ENCODE measurements at places on chromosomes 11 and 22.

DNA sequence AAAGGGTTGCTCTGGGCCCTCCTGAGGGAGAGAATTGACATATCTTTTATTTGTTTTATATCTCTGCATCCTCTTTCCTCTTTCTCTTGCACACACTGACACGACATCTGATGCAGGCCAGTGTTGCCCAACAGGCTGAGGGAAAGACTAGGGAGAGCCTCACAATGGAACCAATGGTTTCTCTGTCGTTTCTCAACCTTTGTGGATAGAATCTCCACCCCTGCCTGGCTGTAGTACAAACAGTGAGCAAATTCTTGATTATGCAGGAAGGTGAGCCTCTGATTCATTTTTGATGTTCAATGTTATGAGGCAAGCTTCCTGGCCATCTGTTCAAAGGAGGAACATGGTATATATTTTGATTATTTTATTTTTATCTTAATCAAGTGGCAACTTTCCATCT is 49.8 kb upstream of the PLET1 start:
- no peak for DNase-seq

DNA sequence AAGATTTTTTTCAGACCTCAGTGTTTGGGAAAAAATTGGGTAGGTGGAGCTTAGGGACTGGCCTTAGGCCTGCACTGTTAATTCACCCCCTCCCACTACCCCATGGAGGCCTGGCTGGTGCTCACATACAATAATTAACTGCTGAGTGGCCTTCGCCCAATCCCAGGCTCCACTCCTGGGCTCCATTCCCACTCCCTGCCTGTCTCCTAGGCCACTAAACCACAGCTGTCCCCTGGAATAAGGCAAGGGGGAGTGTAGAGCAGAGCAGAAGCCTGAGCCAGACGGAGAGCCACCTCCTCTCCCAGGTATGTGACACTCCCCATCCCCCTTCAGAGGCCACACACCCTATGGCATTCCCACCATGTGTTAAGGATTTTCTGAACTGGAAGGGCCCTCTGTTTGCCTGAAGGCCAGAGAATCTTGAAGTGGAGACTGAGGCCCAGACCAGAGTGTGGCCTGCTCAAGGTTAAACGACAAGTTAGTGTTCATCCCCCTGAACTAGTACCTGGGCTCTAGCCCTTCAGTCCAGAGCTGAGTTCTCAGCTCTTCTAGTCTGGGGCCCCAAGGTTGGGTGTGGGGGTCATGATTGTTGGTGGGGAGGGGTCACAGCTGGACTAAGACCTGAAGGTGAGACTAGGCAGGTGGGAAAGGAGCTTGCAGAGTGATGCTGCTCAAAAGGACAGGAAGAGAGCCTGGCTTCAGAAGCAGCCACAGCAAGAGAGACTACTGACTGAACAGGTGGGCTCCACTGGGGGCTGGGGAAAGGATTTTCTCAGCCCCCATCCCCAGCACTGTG is 2.3 kb upstream of the FOLR1 start:
- DNase-seq, result no peak

DNA sequence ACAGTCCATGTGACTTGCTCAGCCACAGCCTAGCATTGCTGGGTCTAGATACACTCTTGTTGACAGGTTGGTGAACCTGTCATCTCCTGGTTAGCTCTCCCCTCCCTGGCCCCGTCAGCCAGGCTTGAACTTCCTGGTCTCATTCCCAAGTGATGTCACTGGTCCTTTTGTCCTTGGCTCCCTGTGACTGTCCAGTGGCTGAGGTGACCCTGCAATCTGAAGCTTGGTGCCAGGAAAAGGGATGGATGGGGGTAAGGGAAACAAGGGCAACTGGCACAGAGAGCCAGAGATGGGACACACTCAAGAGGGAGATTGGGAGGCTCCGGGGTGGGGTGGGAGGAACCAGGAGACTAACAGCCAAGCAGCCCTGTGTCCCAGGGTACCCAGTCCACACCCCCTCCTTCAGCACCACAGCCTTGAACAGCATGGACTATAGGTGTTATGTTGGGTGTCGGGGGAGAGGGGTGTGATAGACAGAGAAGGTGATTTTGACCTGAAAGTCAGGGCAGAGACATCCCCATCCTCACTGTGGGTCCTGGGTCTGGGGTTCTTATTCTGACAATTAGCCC is 63.8 kb upstream of the THY1 start:
- no peak for DNase-seq

DNA sequence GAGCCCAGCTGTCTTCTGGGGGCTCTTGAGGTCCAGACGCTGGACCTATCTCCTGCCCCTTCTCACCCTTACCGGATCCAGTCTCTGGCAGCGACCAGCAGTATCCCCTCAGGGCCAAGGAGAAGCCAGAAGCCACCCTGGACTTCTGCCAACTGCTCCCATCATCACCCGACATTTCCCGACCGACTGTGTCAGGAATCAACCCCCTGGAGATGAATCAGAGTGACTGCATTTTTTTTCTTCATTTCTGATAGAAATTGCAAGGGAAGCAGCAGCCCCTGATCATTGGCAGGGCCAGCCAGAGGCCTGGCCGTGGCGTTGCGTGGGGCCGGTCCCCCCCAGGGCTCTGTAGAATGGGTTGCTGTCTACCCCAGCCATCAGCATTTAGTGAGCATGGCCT is 5.2 kb upstream of the LIF start:
- DNase-seq, result no peak

DNA sequence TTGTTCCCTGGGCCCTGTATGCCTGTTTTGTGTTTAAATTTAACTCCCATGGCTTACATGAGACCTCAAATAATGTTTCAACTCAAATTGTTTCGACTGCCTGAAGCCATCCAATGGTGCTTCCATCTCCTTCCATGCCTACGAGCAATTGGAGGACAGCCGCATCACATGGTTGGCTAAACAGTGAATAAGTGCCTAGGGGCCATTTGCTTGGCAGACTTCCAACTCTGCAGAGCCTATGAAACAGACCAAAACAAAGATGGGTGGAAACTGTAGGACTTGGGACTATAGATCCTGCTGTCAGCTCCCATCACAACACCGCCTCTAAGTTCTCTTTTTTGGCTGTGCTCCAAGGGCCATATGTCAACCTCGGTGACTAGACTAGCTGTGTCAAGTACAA is 84.1 kb downstream of the PARVA start:
- no peak for DNase-seq

- no peak for DNase-seq
Observed at GRCh38 chr11:123122341-123122740, 60.4 kb upstream of the HSPA8 start.

DNA sequence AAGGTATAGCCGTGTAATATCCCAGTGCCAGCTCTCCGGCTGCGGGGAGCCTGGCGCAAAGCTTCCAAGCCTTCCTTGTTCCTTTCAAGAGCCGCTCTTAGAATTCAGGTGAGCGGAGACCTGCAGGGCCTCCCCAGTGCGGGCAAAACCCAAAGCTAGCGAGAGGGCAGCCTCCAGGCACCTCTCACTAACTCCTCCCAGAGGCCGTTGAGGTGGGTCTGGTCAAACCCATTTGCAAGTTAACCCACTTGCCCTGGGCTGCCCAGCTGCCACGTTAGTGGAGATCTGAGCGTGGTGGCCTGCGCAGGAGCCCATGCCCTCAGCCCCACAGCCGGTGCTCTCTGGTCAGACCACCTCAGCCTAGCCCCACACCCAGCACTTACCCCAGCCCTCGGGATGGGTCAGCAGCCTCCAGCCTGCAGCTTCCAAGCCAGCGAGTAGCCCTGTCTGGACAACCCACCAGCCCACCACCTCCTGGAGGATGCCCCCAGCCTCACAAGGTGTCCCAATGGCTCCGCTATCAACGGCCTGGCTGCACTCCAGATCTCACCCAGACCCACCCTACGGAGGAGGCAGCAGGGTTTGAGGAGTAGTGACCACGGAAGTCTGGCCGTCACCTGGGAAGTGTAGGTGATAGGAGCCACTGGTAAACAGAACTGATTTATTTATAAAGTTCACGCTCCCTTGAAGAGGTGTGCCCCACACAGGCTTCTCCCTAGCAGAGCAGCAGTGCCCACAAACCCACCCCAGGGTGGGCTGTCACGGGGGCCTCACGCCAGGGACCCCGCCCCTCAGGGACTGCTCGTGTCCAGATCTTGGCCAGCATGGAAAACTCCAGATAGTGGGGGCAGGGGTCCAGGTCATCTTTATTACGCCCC is 2.3 kb downstream of the ASCL2 start:
- no peak for DNase-seq

GRCh38 chr11:93986716-93987115 is 34.4 kb upstream of the HEPHL1 start:
- no peak for DNase-seq

DNA sequence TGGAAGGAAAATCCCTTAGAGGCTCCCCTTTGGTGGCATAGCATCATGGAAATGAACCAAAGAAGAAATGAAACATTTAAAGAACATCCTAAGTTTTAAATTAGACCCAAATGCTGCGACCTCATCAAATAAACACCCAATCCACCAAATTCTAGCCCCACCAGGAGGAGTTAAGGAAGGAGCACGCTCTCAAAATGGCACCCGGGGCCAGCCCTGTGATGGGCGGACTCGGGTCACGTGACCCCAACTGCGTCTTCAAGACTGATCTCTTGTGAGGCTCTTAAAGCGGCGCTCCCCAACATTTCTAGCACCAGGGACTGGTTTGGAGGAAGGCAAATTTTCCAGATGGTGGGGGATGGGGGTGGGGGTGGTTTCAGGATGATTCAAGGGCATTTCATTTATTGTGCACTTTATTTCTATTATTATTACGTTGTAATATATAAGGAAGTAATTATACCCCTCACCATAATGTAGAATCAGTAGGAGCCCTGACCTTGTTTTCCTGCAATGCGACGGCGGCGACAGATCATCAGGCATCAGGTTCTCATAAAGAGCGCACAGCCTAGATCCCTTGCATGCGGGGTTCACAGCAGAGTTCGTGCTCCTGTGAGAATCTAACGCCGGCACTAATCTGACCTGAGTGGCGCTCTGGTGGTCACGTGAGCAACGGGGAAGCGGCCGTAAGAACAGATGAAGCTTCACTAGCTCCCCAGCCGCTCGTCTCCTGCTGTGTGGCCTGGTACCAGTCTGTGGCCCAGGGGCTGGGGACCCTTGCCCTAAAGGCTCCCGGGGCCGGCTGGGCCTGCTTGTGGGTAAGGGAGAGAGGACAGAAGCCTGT is 90.6 kb upstream of the SLC22A12 start:
- no peak for DNase-seq

- DNase-seq, result no peak
Observed at GRCh38 chr11:30244265-30244664, 13.5 kb downstream of the FSHB start.

DNA sequence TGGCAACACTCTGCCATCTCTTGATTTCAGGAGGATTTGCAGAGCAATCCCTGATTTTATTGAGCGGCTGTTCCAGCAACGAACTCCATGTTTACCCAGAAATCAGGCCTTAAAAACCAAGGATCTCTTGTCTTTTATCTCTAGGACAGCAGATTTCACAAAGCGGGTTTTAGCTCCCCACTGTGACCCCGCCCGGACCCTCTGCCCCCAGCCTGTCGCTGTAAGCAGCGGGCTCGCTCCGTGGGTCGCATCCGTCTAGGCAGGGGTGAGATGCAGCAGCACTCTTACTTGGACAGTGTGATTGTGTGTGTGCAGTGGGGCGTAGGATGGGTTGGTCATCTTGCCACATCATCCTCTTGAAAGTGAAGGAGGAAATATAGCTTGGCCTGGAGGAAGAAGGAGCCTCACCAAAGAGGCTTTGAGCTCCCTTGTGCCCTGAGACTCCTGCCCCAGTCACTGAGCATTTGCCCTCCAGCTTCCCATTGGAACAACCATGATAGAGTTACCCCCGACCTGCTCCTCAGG is 189.2 kb upstream of the TBCEL start:
- no peak for DNase-seq

Measured in germinal center (tissue), 1 donor.